Adipose tissue (tissue), 3 donors: ENCODE measurements at places on chromosomes 7 and 10. TPM values are rescaled to one million over a fixed set of nuclear protein-coding genes. Genes with fewer than 3 reads are reported as not detected.

Gene PTPRN2
- polyA plus RNA-seq, result 7.3 TPM

Gene PNLIPRP1
- polyA plus RNA-seq, result 3,165 TPM

Gene CEP55
- polyA plus RNA-seq, result 2.6 TPM

Gene HOXA5
- 3.1 TPM for polyA plus RNA-seq
